ENCODE measurements at places on chromosomes 11 and 22.

DNA sequence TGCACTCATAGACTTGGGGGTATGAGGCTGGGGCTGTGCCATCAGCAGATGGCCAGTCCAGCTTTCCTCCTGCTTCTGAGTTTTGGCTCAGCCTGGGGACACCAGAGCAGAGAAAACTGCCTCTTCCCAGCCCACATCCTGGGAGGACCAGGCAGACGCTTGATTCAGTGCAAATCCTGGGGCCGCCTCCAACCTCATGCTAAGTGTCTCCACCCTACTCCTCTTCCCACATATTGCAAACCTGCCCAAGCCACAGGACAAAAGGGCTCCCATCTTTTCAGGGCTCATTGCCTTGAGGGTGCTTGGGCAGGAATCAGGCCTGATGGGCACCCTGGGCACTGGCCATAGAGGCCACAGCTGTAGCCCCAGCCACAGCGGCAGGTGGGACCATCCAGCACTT, 79.7 kb upstream of the SHANK2 start:
- no peak for DNase-seq

DNA sequence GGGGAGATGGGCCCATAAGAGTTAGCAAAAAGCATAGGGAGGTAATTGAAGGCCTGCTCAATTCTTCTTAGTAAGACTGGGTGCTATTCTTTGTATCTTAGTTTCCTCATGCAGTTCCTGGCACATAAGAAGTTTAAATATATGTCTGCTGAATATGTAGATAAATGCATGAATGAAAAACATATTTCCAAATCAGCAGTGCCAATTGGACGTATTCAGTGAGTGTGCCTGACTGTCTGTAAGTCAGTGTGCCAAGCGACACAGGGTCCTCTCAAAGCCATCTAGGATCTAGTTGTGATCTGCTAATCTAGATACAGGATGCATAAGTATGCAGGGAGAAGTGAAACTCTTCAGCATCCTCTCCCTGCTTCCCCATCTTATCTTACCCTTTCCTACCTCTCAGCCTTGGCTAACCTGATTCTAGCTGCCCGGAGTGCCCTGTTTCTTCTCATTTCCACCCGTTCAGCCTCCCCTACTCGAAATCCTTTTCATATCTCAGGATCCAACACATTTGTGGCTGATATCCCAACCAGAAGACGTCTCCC, 91.1 kb upstream of the SORL1-AS1 start:
- no peak for DNase-seq

- DNase-seq = peak; percentile 20
Measured at GRCh38 chr22:38176170-38176741, 5.4 kb downstream of the PLA2G6 start.

GRCh38 chr11:19829109-19829837, 116.6 kb downstream of the NAV2 start:
- DNase-seq = no peak

DNA sequence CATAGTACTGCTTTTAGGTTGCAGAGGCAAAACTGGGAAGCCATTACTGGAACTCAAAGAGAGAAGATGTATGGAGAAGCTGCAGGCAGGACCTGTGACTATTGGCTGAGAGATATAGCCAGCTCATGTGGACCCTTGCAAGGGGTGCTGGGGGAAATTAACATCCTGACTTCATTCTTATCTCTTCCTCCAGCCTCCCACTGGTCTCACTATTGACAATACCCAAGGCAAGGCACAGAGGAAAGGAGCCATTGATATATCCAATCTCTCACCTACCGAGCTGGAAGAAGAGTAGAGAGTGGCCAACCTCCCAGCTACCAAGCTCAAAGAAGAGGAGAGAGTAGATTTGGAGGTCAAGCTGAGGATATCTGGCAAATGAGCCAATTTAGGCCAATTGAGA, 36.8 kb upstream of the ZBED5 start:
- DNase-seq = no peak

DNA sequence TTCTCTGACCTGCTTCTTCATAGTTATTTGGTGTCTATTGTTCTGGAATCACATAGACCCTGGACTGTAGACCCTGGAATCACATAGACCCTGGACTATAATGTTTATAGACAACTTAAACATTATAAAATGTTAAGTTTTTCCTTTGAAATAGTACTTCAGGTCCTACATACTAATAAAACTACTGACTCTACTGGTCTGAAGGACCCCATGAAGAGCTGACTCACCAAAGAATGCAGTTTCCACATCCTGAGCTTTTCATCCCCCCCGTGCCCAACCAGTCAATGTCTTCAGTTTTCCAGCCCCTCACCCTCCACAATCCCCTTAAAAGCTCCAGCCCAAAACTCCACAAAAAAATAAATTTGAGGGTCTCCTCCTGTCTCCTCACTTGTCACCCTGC, 6.6 kb upstream of the PLEKHA7 start:
- DNase-seq = no peak

- DNase-seq = no peak
Measured at GRCh38 chr22:50016308-50016987, 3.9 kb upstream of the IL17REL start.

- no peak for DNase-seq
Measured at GRCh38 chr22:43975041-43975440, 19.8 kb downstream of the SAMM50 start.

Measured in central memory CD4-positive, alpha-beta T cell (primary cell).